ENCODE measurements at places on chromosomes 3 and 15.

GRCh38 chr3:133295199-133295901 lies 104.5 kb upstream of the BFSP2 start:
- peak; percentile 41 for DNase-seq

- no peak for DNase-seq
Observed at GRCh38 chr15:31261266-31262142, 65.1 kb upstream of the KLF13 start.

GRCh38 chr3:188196232-188196990 lies 42.5 kb downstream of the LPP start:
- no peak for DNase-seq

DNA sequence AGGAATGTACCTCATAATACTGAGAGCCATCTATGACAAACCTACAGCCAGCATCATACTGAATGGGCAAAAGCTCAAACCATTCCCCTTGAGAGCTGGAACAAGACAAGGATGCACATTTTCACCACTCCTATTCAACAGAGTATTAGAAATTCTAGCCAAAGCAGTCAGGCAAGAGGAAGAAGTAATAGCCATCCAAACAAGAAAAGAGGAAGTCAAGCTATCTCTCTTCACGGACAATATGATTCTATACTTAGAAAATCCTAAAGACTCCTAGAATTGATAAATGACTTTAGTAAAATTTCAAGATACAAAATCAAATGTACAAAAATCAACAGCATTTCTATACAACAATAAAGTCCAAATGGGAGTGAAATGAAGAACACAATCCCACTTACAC lies 30.2 kb downstream of the OCA2 start:
- no peak for DNase-seq

DNA sequence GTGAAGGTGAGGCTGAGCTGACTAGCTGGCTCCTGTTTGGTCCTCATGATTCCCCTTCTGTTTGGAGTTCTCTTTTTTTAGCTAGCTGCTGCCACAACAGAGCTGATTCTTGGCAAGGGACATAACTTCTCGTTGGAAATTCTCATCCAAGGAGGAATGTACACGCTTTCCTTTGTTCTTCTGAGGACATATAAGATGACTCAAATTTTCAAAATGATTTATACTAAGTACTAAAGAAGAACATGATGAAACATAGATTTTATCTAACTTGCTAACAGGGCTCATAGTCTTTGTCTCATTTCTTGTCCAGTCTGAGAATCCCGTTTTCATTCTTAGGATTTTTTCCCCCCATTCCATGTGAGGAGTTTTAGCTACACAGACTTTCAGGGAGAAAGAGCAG lies 2.9 kb upstream of the TFG start:
- DNase-seq, result no peak

DNA sequence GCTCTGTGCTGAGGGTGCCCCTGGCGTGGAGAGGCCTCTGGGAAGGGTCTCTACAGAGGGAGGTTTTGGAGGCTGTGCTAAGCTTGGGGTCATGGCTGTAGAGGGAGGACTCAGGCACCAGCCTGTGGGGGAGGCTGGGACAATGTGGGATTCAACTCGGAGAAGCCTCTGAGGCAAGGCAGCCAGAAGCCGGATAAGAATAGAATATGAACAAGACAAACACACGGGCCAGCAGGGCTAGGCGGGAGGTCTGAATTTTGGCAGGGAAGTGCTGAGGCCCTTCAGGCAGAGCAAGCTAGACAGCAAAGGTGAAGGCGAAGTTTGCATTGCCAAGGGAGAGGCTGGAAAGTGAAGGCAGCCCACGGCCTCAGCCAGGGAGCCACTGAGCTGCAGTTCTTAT lies 612.1 kb upstream of the NR2F2 start:
- DNase-seq, result no peak

- peak; percentile 88 for DNase-seq
Observed at GRCh38 chr15:75107908-75108838, 84.8 kb downstream of the PPCDC start.
